ENCODE measurements at places on chromosomes 2 and 18. TPM values are rescaled to one million over a fixed set of nuclear protein-coding genes. Genes with fewer than 3 reads are reported as not detected.

Gene OTOS
- total RNA-seq = not detected

Gene GAD1
- not detected for total RNA-seq

DNA sequence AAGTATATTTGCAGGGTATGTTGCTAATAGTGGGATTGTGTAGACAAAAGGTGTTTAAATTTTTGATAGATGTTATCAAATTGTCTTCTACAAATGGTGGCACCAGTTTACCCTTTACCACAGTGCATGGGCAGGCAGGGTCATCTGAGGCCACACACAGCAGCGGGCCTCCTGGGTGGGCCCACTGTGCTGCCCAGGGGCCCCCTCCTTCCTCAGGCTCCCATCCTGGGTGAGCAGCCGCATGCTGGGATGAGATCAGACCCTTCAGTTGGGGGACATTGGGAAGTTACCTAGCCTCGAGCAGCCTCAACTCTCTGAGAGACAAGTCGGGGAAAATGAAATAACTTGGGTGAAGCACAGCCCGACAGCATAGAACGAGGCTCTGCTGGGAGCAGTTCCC is 9.7 kb downstream of the MYO7B start:
- DNase-seq = no peak

GRCh38 chr18:3710712-3711301 is 260.8 kb downstream of the TGIF1 start:
- DNase-seq = peak; percentile 76

DNA sequence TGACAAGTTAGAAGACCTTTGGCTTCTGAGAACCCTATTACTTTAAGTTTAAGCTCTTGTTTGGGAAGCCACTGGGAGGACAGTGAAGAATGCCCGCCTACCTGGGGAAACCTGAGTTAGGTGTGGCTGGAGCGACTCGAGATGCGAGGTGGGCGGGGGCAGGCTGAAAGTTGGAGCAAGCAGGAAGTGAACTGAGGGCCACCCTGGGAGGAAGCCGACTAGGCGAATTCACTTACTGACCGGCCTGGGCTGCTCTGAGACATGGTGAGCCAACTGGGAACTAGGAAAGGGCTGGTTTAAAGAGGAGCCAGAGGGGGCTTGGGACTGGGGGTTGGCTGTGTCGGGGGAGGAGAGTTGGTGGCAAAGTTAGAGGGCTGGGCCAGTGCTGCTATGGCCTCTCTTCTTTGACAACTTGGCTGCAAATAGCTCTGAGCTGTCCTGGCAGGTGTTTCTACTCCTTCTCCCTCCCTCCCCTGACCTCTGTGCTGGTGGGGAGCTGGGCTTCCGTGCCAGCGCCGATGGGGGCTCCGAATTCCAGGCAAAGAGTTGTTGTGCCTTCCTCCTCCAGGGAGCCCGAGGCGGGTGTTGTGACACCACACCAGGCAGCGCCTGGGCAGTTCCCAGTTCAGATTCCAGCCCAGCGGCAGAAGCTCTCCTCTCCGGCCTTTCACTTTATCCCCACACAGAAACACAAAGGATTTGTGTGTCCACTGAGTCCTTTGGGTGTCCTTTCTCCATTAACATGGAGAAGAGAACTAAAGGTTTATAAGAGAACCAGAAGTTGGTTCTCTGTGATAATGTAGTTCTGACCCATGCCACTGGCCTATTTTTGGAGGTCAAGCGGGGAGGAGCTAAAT is at the start of gene VAMP8:
TSS of gene VAMP8 (plus strand) at position 201 of the 857 bp plus-strand sequence. CDS start at position 262, 61 bp downstream.
- DNase-seq = no peak

- DNase-seq = no peak
Measured at GRCh38 chr2:192398236-192398635, 203.5 kb upstream of the TMEFF2 start.

DNA sequence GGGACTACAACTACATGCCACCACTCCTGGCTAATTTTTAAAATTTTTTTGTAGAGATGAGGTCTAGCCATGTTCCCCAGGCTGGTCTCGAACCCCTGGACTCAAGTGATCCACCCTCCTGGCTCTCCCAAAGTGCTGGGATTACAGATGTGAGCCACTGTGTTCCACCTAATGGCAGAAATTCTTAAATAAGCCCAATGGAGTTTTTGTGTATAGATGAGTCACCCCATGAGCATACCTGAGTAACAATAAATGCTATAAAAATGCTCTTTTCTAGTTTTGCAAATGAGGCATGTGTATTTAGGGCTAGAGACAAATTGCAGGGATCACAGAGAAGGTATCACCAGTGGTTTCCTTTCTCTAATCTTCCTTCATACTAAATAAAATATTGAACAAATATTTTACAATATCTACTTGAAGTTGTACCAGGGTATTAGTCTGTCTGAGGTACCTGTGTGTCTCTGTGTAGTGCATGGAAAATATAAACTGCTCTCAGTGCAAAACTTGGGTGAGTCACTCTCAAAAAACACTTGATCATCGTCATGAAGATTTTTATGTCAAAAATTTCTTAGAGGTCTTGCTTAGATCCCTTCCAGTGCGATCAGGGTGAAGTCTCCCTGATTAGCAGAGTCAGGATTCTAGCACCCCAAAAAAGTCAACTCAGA is 337.1 kb upstream of the MMADHC start:
- DNase-seq = no peak

DNA sequence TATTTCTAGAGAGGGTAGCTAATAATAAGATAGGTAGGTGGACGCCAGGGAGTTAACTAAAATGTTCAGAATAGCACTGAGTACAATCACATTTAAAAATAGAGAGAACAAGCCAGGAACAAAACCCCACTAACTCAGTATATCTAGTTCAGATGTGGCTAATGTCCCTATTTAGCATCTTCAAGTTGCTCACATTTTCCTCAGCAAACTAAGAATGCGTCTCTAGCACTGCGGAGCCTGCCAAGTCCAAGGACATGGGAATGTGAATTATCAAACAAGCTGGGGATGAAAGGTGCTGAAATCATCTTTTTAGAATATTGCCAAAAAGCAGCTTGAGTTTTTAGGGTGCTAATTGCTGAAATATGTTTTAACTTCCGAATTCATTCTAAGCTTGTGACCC is 398.5 kb upstream of the FIGN start:
- no peak for DNase-seq

- DNase-seq = no peak
Measured at GRCh38 chr2:142893241-142893640, 15.8 kb downstream of the KYNU start.

DNA sequence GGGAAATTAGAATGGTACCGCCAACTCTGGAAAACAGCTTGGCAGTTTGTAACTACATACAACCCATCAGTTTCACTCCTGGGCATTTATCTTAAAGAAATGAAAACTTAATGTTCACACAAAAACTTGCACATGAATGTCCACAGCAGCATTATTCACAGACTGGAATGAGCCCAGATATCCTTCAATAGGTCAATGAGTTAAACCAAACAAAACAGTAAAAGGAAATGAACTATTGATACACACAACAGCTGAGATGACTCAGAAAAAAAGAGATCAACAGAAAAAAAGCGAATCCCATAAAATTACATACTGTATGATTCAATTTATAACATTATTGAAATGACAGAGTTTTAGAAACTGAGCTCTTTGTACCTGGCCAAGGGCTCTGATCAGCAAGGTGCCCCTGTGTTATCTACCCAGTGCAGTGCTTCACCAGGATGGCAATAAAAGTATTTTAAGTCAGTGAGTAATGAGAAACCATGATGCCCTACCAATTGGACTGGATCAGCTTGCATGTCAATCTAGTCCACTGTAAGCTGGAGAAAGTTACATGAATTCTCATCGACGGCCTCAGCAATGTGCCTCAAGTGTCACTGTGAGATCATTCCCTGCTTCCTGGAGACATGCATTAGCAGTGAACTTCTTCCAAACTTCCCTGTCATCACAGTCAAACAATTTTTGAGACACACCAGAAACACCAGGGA is 21.9 kb downstream of the TMEM237 start:
- DNase-seq = no peak

DNA sequence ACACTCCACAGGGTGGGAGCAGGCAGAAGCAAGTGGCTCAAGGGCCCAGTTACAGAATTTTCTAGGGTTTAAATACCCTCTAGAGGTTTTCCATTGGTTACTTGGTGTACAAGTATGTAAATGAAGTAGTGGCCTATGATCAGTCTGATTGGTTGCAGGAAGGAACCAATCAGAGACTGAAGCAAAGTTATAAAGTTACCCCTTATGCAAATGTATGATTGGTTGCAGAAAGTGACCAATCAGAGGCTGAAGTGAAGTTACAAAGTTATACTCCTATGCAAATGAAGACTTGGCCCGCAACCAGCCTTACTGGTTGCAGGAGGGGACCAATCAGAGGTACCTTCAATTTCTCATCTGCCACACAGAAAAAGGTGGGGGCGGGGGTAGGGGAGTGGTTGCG is 154.6 kb downstream of the INO80D start:
- DNase-seq = no peak

GRCh38 chr2:147198651-147199171 is 646.1 kb upstream of the ACVR2A start:
- no peak for DNase-seq

- DNase-seq = no peak
Measured at GRCh38 chr2:237726401-237726830, 72.2 kb upstream of the RBM44 start.

GRCh38 chr2:98771721-98772524 is 41.0 kb upstream of the MGAT4A start:
- DNase-seq = no peak

- DNase-seq = no peak
Measured at GRCh38 chr2:4134551-4135550, 431.5 kb downstream of the DCDC2C start.

DNA sequence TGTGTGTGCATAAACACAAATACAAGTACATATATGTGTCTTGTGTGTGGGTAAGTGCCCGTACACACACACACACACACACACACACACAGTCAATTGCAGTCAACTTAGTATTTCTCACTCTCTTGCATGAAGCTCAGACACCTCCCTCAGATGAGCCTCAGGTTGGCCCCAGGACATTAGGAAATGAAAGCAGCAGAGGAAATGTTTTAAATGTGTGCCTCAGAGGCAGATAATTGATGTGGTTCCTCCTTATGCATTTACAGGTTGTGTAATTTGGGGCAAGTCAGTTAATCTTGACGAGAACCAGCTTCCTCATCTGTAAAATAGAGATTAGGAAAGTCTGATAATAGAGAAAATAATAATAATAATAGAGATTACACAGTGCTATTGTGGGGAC is 814.0 kb upstream of the ID2 start:
- DNase-seq = no peak

Data from Right ventricle myocardium inferior (tissue), 1 donor.